Activated CD8-positive, alpha-beta memory T cell treated with anti-CD3 and anti-CD28 coated beads for 1 hour (primary cell): ENCODE measurements at places on chromosomes 1 and 21.

DNA sequence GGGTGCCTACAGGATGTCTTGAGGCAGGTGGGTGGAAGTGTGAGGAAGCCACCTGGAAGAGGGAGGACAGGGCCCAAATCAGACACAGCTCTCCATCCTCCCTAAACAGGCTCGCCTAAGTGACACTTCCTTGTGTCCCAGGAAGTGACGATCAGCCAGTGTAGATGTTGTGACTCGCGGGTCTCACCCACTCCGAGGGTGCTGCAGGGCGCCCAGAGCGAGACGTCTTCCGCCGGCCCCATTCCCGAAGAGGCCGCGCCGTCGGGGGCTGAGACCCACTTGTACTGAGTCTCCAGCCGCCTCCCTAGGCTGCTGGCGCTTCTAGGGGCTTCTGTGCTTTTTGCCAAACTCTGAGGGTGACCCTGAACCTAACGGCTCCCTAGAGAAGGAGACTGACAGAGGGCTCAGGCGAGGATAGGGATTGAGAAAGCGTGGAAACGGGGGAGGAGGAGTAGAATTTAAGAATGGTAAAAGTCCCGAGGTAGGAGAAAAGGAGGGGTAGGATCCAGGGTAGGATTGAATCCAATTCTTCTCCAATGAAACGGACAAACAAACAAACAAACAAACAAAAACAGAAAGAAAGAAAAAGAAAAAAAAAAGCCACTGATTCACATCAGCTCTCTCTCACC lies 543 bp upstream of the MARK1 start:
- DNase-seq = no peak

- DNase-seq = no peak
Observed at GRCh38 chr21:25176637-25177412, 430.5 kb downstream of the MRPL39 start.

GRCh38 chr1:16245476-16246196 lies 8.7 kb upstream of the CPLANE2 start:
- no peak for DNase-seq

GRCh38 chr21:31660259-31660565 lies 719 bp downstream of the SOD1 start:
- DNase-seq = no peak

DNA sequence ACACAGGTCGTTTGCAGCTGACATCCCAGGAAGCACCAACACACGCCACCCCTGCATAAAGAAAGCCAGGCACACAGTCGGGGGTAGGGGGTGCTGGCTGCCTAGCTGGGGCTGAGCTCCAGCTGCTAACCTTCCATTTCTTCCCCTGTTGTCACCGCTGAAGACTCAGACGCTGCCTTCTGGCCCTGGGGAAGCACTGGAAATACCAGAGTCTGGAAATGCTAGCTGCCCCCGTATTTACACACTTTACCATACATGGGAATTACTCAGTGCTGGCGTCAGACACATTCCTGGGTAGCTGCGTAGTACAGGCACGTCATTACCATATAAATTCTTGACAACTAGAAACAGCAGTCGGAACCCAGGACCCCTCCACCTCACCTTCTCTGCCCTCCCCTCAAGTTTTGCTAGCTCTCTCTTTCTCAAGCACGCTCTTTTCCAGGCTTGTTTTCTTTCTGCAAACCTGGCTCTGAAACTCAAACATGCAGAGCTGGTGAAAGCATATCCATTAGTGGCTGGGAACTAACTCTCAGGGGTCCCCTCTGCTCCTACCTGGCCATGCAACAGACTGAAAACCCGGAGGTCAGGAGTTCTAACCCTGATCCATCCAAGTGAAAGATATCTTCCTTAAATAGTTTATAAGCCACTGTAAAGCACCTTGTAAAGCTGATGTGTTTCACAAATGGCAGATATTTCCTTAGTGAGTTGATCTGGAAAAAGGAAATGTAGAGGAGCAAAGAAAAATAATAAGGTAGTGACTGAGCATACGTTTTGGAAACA lies 3.3 kb downstream of the CSRP1 start:
- DNase-seq = no peak

- DNase-seq = no peak
Observed at GRCh38 chr1:54095546-54096226, 42.3 kb downstream of the TCEANC2 start.

- DNase-seq = no peak
Observed at GRCh38 chr1:19786988-19787423, 12.7 kb downstream of the TMCO4 start.

DNA sequence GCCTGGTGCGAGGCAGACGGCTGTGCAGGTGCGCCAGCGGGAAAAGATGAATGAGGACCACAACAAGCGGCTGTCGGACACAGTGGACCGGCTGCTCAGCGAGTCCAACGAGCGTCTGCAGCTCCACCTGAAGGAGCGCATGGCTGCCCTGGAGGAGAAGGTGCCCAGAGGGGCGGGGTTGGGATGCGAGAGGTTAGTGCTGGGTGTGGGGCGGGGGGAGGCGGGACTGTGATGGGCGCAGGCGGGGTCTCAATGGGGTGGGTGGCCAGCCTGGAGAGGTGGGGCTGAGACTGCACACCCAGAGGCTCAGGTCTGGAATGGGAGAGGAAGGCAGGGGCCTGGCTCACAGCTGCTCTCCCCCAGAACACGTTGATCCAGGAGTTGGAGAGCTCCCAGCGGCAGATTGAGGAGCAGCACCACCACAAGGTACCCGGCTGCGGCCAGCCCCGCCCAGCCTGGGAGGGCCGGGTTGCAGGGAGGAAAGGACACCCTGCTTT lies 22.3 kb downstream of the PPFIA4 start:
- no peak for DNase-seq

GRCh38 chr21:42343963-42344510 lies 6.8 kb downstream of the TFF2 start:
- DNase-seq = no peak

DNA sequence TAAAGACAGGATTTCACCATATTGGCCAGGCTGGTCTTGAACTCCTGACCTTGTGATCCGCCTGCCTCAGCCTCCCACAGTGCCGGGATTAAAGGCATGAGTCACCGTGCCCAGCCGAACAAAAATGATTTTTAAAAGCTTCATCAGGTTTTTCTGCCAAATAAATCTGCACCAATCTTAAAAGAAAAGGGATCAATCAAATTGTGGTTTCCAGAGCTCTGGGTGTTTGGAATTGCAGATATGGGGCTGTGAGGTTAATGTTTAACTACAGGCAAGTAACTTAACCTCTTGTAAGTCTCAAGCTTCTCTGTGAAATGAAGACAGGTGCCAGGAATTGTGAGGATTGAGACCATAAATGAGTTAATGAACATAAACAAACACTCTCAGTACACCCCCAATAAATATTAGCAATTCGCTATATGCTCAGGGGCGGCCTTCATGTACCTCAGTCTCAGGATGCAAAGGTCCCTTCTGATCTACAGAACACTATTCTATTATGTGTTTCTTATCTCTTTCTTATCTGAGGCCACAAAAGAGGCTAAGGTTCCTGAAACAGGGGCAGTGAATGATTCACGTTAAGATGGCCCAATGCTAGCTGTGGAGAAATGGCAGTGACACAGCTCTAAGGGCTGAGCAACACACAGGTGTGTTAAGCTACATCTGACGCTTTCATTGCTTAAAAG lies 7.1 kb upstream of the GNPAT start:
- no peak for DNase-seq

DNA sequence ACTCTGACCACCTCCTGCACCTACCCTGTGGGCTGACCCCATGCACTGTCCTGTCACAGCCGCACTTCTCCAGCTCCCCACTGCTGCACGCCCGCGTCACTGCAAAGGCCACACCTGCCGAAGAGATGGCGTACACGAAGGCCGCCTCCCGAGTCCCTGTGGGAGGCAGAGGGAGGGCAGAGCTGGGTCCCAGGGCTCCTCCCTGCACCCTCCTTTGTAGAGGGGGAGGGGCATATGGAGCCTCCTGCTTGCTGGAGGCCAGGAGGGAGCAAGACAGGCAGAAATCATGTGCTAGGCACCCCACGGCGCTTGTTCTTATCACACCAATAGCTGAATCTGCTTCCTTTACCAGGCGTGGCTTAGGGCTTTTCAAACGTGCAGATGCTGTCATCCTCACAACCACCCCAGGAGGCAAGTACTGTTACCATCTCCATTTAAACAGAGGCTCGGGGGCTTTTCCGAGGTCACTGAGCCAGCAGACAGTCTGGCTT lies 21.4 kb downstream of the WNT4 start:
- DNase-seq = no peak

- DNase-seq = no peak
Observed at GRCh38 chr1:230105754-230106625, 39.0 kb downstream of the GALNT2 start.

DNA sequence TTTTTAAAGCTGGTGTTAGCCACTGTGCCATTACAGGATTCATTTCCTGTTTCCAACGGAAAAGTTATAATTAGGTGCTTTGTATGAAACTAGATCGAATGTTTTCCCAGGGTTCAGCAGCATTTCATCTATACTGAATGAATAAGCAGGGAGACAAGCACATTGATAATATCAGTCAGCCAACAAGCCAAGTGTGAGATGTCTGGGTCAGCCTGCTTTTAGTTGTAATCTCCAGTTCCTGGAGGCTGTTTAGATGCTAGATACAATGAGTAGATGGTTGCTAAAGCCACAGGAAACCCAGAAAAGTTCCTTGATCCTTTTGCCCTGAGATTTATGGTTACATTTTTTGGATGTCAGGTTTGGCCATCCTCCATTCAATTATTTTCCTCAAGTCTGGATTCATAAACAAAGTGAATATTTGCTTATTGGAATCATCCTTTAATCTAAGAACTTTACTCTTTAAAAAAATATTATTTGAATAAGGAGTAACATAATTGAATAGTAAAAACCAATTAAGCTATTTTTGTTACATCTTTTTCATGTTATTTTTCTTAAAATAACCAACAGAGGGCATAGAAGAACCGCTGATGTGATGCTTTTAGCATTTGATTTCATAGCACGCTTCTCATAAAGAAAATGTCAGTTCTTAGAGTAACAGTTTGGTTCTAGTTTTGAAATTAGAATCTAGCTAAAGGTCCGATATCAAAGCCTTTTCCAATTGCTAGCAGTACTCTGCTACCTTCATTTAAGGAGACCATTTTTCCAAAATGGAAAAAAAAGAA lies 76.6 kb downstream of the HSPA13 start:
- DNase-seq = no peak

DNA sequence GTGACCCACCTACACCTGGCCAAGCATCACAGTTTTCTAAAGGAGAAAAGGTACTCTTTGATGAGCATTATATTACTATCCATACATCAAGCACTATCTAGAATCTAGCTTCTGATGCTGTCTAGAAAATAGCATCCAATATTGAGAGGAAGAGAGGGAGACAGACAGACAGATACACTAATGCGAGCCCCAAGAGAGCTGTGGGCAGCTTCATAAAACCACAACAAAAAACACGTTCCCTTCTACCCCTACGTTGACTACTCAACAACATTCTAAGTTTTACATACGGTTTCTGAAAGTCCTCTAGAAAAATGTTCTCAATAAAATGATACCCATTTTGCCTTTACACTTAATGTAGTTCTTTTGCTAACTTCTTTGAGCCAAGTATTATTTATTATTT lies 221.8 kb downstream of the SLC45A1 start:
- no peak for DNase-seq

DNA sequence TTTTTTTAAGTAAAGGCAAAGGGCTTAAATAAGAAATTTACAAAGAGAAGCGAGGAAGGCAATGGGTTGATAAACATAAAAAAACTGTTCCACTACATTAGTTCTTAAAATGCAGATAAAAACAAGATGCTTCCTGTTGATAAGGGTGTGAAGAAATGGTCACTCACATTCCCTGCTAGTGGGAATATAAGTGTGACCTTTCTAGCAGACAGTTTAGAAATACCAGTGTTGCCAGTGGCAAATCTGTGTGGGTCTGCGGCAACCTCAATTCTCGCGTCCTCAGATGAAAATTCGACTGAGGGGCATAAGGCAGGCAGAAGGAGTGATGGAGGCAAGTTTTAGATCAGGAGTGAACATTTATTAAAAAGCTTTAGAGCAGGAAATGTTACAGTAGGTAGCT lies 151.1 kb downstream of the NTNG1 start:
- DNase-seq = no peak

DNA sequence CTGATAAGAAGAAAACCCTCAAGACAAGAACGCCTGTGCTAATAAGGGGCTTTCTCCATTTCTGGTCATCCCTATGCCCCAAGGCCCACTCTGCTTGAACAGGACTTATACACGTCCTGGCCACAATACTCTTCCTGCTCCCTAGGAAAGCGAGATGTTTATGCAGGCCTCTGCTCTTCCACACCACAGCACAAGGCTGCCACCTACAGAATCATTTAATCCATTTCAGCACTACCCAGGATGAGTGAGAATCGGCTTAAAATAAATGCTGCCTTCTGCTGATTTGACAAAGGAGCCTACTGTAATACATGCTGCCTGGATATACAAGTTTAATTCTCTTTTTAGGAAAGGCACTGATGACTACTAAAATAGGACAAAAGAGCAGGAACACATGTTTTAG lies 29.4 kb downstream of the FRRS1 start:
- no peak for DNase-seq

- no peak for DNase-seq
Observed at GRCh38 chr1:179166663-179167417, 62.6 kb downstream of the ABL2 start.

GRCh38 chr1:84603941-84604830 lies 29.9 kb upstream of the CTBS start:
- no peak for DNase-seq

GRCh38 chr1:180633057-180634056 lies 1.5 kb downstream of the XPR1 start:
- DNase-seq = no peak

- DNase-seq = no peak
Observed at GRCh38 chr1:166202546-166202945, 35.7 kb upstream of the FAM78B start.

DNA sequence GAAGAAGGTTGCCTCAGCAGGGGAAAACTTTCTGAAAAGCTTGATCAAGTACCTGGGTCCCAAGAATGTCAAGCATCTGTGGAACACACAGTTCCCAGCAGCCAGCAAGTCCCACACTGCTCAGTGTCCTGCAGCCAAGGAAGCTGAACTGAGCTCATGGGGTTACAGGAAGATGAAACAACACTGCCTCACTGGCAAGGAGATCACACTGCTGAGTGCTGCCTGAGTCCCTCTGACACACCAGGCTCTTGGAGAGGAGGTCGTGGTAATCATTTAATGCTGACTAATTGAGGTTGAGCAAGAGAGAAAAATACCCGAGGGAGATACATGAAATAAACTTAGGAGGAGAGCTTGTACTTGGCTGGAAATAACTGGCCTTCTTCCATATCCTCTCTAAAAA lies 75.2 kb downstream of the MPZL1 start:
- DNase-seq = no peak

GRCh38 chr21:35478161-35479064 lies 429.3 kb upstream of the RUNX1 start:
- no peak for DNase-seq
